ENCODE measurements at places on chromosomes 3 and 15.
A peak's percentile ranks its signal among the peaks of the same experiment; 100 is the strongest.

DNA sequence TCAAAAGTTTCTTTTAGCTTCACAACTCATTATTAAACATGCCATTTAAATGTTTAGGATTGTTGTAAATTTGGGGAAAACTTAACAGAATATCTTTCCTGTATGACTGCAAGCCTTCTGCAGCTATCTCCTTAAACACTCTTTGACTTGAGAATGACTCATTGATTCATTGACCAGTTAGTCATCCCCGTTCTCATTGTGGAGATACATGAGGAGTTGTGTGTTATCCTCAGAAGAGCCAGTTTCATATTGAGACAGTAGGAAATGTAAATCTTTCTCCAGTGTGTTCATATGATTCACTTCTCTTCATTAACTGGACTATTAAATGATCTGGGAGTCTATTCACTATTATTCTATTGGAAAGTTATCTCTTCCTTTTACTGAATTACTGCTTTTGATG, 83.0 kb downstream of the CRYGS start:
- DNase-seq = no peak

DNA sequence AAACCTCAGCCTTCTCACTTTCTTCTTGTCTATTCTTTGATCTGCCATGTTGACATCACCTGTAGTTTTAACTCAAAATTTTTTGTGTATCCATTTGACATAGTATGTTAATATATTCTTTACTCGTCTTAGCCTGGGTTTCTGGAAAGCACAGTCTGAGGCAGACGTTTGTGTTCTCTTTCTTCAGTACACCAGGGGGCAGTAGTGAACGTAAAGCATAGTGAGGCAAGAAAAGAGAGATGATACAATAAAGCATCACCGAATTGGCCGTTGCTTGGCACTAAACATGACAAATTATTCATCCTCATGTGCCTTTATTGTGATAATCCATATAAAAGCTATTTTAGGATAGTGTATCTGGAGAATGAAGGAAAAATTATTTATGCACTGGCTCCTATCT, 141.0 kb upstream of the MYRIP start:
- DNase-seq = no peak

DNA sequence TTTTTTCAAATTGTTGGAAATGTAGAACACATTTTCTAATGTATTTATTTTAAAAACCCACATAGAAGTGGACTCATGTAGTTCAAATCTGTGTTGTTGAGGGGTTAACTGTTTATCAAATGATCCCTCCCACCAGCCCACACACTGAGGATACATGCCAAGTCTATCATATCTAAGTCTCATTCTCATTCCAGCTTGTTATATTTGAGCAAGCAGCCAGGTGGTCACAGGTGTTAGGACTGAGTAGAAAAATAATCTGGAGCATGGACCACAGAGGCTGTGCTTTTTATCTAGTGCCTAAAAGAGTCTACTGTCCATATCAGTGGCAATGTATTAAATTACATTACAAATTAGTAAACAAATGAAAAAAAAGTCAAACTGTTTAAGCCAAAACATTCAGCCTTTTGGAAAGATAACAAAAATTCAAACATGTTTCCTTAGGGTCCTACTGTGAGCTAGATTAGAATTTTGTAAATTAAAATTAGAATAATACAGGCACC, 20.7 kb upstream of the SPESP1 start:
- no peak for DNase-seq

DNA sequence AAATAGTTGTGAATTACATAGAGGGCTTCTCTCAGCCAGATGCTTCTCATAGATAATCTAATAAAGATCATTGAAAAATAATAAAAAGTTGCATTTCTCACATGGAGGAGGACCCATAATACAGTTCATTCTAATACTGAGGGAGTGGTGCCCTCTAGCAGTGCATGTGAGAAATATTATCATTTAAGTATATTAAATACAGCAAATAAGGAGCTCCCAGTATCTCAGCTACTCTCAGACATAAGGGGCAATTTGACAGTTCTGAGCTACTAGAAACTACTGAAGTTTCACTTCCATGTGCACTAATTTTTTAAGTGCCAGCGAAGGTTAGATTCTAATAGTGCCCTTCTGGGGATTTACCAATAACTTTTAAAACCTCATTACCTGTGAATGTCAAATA, 188.3 kb downstream of the IL5RA start:
- DNase-seq = peak; percentile 10

- no peak for DNase-seq
Observed at GRCh38 chr3:187281191-187281714, 10.3 kb downstream of the MASP1 start.

DNA sequence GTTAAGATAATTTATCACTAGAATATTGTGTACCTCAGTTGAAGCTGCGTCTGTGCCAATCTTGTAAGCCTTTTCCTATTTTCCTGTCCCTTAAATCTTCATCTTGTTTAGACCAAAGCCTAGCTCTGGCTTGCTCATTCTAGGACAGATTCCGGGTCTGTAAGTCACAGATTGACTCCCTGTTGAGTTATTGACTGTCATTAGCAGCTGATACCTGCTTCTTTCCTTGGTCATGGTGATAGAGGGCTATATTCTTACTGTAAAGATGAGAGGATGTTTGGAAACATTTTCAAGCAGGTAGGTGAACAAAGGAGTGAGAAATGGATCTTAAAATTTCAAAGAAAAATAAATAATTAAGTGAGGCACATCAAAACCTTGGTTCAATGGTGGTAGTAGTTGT, 200.2 kb downstream of the KCNH8 start:
- no peak for DNase-seq

DNA sequence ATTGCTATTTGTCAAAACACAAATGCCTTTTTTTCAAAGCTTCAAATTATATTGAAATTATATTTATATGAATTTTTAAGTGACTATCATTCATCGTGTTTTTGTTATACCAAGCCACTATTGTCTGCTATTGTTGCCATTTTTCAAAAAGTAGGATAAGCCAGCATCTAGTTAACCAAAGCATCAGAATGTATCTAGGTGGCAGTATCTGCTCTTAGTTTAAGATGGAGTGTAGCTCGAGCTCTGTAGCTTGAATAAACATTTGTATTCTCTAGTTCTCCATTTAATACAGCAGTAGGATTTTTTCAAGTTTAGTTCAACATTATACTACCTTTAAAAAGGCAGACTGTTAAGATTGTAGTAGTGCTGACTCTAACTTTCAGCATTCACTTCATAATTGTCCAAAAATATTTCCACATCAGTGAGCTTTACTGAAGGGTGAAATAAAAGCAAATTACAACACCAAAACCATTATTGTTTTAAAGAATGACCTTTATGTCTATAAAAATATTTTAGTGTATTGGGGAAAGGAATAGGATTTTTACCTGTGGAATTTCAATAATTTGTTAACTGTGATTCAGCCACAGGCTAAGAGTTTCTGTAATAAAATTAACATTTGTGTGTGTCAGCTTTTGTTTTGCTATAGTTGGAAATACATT, 19.6 kb upstream of the C15orf61 start:
- no peak for DNase-seq

DNA sequence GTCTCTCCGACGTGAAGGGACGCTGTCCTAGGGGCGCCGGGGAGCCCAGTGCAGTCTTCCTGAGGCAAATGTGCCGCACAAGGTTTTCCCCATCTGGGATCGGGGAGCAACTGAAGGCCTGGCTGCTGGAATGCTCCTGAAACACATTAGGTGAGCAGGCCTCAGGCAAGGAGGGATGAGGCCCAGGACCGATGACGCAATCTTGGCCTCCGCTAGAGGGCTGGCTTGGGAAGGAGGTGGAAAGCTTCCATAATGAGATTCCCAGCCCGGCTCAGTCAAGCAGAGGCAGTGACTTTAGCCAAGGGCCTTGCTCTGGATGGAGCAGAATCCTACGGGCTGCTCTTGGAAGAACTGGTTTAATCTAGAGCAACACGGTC, 50.8 kb downstream of the CPN2 start:
- no peak for DNase-seq

GRCh38 chr3:61980041-61980440, 393.3 kb downstream of the FEZF2 start:
- DNase-seq = no peak

GRCh38 chr3:65971293-65972252, 67.1 kb downstream of the MAGI1 start:
- DNase-seq = no peak

- DNase-seq = no peak
Observed at GRCh38 chr3:129597087-129597999, 9.1 kb downstream of the PLXND1 start.

DNA sequence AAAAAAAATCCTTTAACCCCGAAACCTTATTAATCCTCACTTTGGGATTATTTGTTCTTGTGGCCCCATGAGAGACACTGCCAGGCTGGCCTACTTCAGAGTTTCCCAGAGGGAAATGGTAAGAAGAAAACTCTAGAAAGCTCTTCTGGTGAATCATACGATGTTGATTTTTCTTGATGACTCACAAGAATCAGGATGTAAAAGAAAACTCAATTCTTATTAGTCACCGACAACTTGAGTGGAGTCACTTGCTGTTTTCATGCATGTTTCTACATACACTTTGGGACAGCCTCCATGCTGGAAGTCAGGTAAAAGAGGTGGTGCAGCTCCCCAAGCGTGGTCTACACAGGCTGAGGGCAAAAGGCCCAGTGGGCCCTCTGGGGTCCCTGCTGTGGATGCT, 42.8 kb downstream of the MYO5C start:
- peak; percentile 21 for DNase-seq

DNA sequence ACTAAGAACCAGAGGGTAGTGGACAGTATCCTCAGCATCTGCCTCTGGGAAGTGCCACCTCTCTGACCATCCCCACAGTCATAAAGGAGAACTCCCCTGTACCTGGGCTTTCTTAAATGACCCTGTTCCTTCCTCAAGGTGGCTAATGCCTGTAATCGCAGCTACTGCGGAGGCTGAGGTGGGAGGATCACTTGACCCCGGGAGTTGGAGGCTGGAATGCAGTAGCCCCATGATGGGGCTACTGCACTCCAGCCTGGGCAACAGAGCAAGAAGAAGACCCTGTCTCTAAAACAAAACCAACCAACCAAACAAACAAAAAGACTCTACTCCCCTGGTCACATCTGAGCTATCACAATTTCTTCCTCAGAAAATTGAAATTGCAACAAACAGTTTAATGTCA, 848 bp upstream of the BUB1B start:
- DNase-seq = no peak

DNA sequence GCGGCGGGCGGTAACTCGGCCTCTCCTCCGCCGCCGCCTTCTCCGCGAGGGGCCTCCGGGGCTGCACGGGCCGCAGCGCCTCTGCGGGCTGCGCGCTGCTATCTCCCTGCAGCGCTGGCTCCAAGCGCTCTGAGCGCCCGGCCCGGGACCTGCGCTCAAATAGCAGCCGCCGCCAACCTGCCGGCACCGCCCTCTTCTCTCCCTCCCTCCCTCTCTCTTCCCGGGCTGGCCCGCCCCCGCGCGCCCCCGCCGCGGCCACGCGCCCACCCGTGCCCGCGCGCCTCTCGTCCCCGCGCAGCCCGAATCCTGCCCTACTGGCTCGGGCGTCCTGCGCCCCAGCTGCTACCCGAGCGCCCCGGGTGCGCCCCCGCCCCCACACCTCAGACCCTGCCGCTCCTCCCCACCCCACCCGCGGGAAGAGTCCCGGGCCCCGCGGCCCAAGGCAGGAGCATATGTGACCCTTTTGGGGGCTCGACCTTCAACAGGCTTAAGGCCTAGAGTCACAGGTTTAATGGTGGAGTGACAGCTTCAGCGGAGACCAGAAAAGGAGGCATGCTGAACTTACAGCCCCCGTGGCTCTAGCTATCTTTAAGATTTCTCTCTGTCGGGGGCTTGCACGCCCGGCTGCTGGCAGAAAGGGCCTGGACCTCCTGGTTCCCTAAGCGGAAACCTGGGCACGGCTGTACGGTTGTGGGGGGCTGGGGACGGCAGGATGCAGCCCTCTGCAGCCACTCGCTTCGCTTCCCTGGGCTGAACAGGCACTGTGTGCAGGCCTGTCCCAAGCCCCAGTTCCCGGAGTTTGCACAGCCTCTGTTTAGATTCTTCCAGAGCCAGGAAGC, at the start of gene CACNA2D2:
Gene CACNA2D2 (minus strand): TSS at position 131 of the 839 bp plus-strand sequence. CDS start 211 bp downstream, outside the sequence.
- peak; percentile 44 for DNase-seq

- DNase-seq = no peak
Observed at GRCh38 chr3:189631373-189631408, at the start of gene TP63. TSS of gene TP63 (plus strand) at chr3:189631389. CDS start at chr3:189631516, 127 bp downstream.

- DNase-seq = peak; percentile 14
Observed at GRCh38 chr3:60812502-60812901, 438.8 kb downstream of the FHIT start.

DNA sequence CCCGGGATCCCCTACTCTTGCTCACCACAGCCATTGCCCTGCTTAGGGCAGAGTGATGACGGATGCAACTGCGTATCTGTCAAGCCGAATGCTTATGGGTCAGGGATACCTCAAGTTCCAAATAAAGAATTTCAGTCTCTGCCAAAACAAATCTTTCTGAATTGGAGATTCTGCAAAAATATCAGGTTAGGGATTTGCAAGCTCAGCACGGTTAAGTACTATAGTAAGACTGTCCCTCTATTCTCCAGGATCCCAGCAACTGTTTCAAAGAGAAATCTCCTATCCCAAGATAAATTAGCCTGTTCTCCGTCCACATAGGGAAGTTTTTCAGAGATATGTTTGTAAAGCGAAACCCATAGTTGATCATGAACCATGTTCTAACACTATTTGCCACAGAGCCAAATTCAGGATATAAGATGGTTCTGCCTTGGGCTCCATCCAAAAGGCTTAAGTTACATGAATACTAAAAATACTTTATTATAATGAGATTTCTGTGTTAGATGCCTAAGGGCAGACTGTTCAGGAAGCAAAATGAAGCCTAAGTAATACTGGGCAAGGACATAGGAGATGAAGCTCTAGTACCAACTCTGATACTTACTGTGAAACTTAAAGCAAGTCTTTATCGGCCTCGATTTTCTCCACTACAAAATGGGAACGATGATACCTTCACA, 100.1 kb upstream of the LPP start:
- DNase-seq = no peak

DNA sequence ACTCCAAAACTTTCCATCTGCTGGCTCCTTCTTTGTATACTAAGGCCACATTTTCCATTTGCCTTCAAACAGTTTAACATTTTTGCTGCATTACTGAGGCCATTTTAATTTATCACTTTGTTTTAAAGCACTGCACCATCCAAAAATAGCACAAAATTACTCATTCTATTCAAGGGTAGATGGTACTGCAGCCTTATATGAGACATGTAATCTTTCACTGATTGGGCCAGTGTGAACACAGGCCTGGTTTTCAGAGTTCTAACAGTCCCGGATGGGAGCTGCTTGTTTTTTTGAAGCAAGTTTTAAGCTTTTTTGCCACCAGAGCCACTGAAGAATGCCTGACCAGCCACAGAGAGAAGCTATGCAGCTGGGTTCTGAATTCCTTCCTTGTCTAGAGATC, 172.3 kb upstream of the TSC22D2 start:
- no peak for DNase-seq

DNA sequence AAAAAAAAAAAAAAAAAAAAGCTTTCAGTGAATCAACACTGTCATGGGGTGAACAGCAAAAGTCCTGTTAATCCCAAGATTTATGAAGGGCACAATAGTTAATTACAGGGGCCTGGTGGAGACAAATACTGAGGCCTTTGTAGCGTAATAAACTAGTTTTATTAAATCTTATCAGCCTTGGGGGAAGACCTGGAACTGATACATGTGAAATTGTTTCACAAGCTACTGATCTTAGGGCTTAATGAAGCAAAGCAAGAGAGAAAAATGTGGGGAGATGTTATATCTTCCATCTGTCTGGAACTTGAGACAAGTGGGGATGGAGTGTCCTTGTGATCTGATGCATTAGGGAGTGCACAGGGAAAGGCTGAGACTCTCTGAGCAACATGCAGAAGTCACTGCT, 47.9 kb upstream of the OSBPL11 start:
- DNase-seq = no peak

All from activated naive CD4-positive, alpha-beta T cell treated with anti-CD3 and anti-CD28 coated beads for 36 hours (primary cell).